ENCODE measurements at places on chromosomes 1 and 21. TPM values are rescaled to one million over a fixed set of nuclear protein-coding genes. Genes with fewer than 3 reads are reported as not detected.
A peak's percentile ranks its signal among the peaks of the same experiment; 100 is the strongest.

The OR2L13 gene
- total RNA-seq, result not detected

The FALEC gene
- 0.28 TPM for total RNA-seq

The ZC3H12A gene
- 5.1 TPM for total RNA-seq

The MCOLN2 gene
- total RNA-seq, result 2.4 TPM

DNA sequence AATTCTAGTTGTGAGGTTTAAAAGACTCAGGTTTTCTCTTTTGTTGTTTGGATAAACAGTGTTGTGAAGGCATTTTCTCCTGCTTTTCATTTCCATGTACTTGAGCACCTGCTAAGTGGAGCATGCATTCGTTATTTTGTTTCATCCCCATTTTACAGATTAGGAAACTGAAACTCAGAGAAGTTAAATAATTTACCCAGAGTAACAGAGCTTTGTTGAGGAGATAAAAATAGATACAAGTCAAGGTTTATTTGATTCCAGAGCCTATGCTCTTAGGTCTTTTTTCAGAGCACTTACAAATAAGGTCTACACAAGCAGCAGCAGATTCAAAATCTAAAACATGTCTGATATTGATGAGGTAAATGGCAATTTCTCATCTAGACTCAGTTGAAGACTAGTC, 254.7 kb upstream of the PTBP2 start:
- no peak overlapping the region for H3K27ac ChIP-seq
- H3K4me3 ChIP-seq, result no peak overlapping the region
- H3K4me1 ChIP-seq, result no peaks in the 10 kb centered on the region
- DNase-seq, result no peak

GRCh38 chr21:32735524-32735923, 7.7 kb upstream of the SYNJ1 start:
- no peak overlapping the region for H3K27ac ChIP-seq
- DNase-seq, result no peak
- no peaks in the 10 kb centered on the region for H3K4me1 ChIP-seq
- H3K4me3 ChIP-seq, result no peak overlapping the region
- H3K27me3 ChIP-seq, result no peaks in the 10 kb centered on the region

- no peak overlapping the region for H3K27ac ChIP-seq
- H3K4me3 ChIP-seq, result no peak overlapping the region
- H3K36me3 ChIP-seq, result peaks cover 12% of the 10 kb centered on the region
- peaks cover 5% of the 10 kb centered on the region for H3K4me1 ChIP-seq
- DNase-seq, result no peak
Observed at GRCh38 chr1:165695031-165695430, 3.3 kb downstream of the ALDH9A1 start.

DNA sequence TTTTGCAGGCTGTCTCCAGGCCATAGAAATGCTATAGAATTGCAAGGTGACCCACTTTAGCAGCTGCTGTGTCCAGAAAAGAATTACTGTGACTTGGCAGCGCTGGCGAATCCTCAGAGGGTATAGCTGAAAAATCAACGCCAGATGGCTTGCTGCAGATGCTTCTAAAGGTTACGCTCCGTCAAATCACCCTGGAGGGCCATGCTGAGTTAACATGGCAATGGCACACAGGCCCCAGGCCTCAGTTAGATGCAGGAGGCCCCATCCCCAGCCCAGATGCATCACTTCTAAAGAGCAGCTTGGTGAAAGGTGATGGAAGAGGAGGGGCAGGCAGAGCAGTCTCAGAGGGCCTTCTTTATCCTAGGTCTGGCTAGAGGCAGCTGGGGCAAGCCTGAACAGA, 18.0 kb downstream of the KIAA1614 start:
- no peak overlapping the region for H3K4me3 ChIP-seq
- DNase-seq, result peak; percentile 82
- peaks cover 52% of the 10 kb centered on the region for H3K4me1 ChIP-seq
- H3K27me3 ChIP-seq, result no peaks in the 10 kb centered on the region
- H3K36me3 ChIP-seq, result peaks cover 37% of the 10 kb centered on the region

- no peak overlapping the region for H3K4me3 ChIP-seq
- no peak for DNase-seq
- no peak overlapping the region for H3K27ac ChIP-seq
- no peaks in the 10 kb centered on the region for H3K27me3 ChIP-seq
- peaks cover 13% of the 10 kb centered on the region for H3K4me1 ChIP-seq
Observed at GRCh38 chr1:7261490-7261889, 476.2 kb downstream of the CAMTA1 start.

- H3K4me1 ChIP-seq, result peaks cover 20% of the 10 kb centered on the region
- no peaks in the 10 kb centered on the region for H3K27me3 ChIP-seq
- no peak overlapping the region for H3K27ac ChIP-seq
- H3K4me3 ChIP-seq, result no peak overlapping the region
- no peak for DNase-seq
- no peaks in the 10 kb centered on the region for H3K36me3 ChIP-seq
Observed at GRCh38 chr1:201331166-201331565, 46.3 kb downstream of the TNNT2 start.

DNA sequence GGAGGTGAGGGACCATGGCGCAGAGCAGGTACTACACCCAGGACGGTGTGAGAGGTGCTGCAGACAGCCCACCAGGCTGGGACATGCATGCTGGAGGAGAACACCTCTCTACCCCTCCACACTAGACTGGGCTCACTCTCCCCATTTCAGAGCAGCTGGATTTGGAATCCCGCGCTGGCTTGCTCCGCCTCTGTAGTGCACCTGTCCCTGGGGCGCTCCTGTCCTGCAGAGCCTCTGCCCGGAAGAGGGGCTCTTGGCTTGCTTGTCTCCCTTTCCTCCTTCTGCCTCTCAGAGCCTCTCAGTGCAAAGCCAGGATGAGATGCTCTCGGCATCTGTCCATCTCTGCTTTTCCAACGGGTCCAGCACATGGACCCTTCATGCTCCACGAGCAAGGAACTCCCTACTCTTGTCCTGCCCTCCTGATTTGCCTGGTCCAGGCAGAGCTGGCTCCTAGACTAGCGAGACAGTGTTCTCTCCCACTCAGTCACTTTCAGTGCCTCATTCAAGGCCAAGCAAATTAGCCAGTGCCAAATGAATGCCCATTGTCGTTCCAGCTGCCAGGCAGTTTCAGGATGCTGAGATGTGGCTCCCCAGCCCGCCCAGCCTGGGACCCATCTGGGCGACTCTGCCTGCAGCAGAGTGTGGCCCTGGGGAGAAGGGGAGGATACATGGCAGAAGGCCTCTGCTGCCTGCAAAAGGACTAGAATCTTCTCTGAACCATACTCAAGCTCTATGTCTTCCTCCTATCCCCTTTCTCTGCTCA, 33.7 kb downstream of the CDCA8 start:
- H3K4me3 ChIP-seq, result no peak overlapping the region
- peaks cover 66% of the 10 kb centered on the region for H3K27me3 ChIP-seq
- no peak for DNase-seq
- no peak overlapping the region for H3K27ac ChIP-seq
- H3K36me3 ChIP-seq, result no peaks in the 10 kb centered on the region

DNA sequence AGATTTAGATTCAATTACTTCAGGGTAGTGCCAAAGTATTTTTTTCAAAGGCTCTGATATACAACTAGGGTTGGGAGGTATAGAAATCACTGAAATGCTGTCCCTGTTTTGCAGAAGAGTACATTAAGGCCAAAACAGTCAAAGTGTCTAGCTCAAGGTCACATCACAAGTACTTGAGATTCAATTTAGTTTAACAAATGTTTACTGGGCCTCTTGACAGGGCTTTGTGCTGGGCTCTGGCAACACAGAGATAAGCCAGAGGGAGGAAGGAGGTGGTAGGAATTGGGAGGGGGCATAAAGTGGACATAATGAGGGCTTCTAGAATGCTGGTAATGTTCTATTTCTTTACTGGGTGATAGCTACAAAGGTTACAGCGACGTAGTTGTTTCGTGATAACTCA, 2.3 kb upstream of the SLC9A1 start:
- no peaks in the 10 kb centered on the region for H3K27me3 ChIP-seq
- peaks cover 3% of the 10 kb centered on the region for H3K4me1 ChIP-seq
- DNase-seq, result no peak
- H3K36me3 ChIP-seq, result no peaks in the 10 kb centered on the region
- H3K27ac ChIP-seq, result no peak overlapping the region
